ENCODE measurements at places on chromosomes 5 and 9.
A peak's percentile ranks its signal among the peaks of the same experiment; 100 is the strongest.

DNA sequence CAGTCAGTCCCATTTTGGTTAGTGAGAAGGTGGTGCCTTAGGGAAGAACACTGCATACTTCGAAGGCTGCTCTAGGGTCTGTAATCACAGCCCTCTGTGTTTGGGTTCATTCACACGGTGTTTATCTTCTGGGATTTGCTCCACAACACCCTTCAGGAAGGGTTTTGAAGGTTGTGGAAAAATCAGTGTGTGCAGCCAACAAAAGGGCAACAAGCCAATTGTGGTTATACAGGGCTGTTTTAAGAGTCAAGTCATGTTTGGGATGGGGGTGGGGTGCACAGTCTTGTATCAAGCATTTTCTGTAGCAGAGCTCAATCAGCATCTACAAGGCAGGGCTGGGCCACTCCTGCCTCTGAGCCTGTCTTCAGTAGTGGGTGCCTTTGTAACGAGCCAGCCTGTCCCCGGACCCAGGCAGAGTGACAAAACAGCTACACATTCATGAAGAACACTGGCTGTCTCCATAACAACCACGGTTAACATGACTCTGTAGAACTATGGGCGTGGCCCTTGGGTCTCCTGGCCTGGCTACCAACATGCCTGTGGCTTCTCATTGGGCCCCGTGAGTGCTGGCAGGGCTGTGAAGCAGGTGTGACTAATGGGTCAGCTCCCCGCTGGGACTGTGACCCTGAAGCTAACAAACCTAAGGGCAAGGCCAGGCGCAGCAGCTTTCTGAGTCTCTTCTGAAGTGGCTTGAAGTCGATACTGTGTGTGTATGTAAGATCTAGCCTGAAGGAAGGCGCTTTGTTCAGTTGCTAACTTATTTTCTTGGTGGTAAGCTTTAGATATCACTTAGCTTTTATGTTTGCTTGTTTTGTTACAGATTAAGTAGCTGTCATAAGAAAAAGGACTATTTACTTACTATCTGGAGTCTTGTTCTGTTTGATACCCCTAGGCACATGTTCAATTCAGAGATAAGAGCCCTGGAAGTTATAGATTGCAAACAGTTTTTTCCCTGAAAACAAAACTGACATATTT, 27.9 kb upstream of the GOLM1 start:
- DNase-seq = peak; percentile 74

GRCh38 chr5:96706433-96707111, 44.4 kb downstream of the CAST start:
- DNase-seq = no peak

DNA sequence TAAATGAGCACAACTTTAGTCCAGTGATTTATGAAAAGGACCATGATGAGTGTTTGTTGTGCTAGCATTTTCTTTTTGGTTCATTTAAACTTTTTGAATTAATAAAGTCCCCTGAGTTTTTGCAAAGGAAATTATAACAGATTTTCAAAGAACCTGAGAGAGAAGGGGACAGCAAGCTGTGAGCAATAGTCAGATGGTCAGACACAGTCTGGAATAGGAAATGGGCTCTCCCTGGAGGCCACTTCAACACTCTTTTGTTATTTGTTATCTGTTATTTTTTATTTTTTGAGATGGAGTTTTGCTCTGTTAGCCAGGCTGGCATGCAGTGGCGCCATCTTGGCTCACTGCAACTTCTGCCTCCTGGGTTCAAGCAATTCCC, 171.1 kb downstream of the ARHGEF28 start:
- no peak for DNase-seq

DNA sequence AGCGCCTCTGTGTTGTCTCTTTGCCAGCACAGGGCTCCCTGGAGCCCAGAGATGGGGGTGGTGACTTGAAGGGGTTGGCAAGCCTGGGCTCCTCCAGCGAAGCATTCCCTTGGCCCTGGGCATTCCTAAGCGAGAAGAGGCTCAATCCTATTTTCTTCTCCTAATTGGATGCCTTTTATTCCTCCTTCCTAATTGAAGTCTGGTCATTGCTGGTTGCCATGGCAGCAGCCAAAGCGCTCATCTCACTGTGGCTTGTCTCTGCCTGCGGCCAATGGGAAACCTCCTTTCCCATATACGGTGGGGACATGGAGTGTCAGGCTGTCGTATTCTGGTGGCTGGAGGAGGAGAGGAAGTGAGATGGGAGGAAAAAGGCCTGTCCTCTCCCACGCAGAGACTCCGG, 52.3 kb upstream of the RARS1 start:
- DNase-seq = no peak

DNA sequence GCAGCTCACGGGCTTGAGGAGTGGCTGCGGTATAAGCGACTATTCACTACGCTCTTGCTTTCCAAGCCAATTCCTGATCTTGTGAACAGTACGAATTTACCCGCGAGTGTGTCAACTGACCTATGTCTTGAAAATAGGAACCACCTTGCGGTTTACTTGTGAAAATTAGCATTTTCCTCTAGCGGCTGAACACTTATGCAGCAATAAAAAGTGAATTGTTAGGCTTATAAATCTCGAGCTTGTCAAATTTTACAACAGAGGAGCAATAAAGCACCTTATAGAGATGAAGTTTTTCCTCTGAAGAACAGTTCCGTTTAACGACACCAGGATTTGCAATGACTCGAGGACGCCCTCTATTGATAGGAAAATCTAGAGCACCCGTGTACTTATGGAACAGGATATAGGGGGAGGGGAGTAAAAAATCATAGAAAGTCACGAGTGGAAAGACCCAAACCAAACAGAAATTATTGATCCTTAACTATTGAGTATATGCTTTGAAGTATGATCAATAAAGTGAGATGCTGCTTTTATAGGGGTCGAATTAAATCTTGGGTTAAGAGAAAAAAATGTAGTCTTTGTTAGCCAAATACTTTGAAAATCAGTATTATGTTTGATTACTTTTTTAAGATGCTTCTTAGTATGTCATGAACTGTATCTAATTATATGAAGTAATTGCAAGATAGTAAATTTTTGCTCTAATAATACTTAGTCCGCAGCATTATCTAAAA, 1.9 kb upstream of the RGMB start:
- peak; percentile 94 for DNase-seq

Measured in EL (cell line).